NCI-H345 (cell line): ENCODE measurements at places on chromosomes 12 and 14.

- no peak for DNase-seq
Measured at GRCh38 chr12:122058549-122059149, 19.9 kb upstream of the MLXIP start.

DNA sequence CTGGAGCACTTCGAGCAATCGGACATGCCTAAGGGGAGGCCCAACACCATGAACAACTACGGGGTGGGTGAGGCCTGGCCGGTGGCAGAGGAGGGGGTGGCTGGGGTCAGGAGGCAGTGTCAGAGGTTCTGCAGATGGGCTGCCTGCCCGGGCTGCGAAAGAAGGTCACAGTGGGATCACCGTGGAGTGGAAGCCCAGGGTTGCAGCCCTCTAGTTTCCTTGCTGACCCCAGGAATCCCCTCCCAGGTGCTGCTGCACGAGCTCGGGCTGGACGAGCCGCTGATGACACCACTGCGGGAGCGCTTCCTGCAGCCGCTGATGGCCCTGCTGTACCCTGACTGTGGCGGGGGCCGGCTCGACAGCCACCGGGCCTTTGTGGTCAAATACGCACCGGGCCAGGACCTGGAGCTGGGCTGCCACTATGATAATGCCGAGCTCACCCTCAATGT lies 1.9 kb upstream of the ARL6IP4 start:
- DNase-seq, result no peak

DNA sequence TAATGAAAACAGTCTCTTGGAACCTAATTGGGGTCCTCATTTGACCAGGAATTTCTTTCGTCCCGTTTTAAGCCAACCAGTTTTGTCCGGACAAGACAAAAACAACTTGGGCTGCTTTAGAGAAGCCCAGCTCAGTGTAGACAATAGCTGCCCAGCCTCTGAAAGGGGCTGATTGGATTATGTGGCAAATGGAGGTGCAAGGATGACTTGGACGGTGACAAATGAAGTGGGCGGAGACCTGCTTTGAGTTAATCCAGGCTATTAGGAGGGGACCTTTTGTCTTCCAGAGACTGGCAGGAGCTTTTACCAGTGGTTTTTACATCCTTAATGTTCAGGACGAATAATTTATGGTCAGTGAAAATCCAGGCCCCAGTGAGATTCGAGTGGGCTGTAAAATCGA lies 4.8 kb downstream of the MEG3 start:
- DNase-seq, result no peak

DNA sequence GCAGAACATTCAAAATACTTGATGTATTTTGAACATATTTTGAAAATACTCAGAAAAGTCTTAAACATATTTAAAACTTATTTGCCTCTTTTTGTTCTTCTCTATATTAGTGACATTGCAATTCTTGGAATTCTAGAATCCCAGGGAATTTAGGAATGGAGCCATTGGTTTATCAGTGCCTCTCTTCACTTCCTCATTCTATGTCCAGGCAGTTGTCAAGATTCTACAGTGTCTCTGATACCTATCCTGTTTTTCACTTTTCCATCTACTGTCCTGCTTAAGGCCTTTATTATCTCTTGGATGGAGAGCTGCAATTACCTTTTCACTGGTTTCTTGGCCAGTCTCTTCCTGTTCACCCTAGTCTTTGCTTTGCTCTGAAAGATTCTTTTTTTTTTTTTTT lies 144.6 kb downstream of the TTLL5 start:
- DNase-seq, result no peak

DNA sequence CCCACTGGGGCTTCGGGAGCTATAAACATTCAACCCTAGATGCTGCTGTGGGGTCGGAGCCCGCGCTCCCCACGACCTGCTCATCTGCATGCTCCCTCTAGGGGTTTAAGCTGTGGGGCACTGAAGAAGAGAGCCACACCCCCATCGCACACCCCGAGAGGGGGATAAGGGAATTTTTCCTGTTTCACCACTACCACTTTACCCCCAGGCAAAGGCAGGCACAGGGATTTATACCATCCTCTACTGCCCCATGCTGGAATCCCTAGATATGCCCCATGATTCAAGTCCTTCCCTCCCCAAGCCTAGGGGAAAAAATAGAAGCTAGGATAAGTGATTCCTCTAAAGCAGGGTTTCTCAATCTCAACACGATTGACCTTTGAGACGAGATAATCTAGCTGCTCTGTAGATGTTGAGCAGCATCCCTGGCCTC lies 59.9 kb upstream of the CCDC60 start:
- no peak for DNase-seq

DNA sequence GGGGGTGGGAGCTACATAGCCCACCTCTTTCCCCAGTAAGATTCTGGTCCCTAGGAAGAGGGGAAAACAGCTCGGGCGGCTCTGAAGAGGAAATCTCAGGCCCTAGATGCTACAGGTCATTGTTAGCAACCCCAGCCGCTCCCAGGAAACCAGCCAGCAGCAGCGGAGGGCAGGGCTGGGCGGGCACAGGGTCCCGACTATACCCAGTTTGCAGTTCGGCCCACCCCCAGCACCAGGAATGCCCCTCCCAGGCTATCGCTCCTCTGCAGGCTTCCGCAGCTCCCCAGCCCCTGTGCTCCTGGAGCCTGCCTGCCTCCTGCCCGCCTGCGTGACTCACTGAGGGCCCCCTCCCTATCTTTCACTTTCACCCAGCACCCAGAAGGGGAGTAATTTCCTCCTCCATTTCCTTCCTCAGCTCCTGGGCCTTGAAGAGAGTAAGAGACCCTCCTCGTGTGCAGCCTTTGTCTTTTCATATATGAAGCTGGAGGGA lies 27.2 kb upstream of the PNMA1 start:
- no peak for DNase-seq

DNA sequence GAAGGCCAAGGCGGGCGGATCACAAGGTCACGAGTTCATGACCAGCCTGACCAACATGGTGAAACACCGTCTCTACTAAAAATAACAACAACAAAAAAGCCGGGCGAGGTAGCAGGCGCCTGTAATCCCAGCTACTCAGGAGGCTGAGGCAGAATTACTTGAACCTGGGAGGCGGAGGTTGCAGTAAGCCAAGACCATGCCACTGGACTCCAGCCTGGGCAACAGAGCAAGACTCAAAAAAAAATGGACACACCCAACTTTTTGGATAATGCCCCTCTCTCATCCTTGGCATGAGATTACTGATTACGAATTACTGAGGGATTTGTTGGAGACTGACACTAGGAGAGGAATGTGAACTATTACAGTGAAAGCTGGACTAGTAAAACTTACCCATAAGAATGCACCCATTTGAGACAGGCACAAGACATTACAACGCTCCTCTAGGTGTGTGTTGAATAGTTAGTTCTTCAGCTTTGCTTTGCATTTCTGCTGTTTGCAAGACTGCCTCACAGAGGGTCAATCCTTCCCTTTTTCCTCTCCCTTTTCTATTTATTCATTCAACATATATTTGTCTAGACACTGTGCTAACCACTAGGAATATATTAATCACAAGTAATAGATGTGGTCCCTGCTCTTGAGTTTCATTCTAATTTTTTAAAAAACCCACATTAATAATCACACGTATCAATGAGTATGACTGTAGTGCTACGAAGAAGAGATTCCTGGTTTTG lies 46.0 kb upstream of the OR5AU1 start:
- no peak for DNase-seq

- no peak for DNase-seq
Measured at GRCh38 chr12:20950248-20950647, 139.7 kb downstream of the SLCO1B3 start.

DNA sequence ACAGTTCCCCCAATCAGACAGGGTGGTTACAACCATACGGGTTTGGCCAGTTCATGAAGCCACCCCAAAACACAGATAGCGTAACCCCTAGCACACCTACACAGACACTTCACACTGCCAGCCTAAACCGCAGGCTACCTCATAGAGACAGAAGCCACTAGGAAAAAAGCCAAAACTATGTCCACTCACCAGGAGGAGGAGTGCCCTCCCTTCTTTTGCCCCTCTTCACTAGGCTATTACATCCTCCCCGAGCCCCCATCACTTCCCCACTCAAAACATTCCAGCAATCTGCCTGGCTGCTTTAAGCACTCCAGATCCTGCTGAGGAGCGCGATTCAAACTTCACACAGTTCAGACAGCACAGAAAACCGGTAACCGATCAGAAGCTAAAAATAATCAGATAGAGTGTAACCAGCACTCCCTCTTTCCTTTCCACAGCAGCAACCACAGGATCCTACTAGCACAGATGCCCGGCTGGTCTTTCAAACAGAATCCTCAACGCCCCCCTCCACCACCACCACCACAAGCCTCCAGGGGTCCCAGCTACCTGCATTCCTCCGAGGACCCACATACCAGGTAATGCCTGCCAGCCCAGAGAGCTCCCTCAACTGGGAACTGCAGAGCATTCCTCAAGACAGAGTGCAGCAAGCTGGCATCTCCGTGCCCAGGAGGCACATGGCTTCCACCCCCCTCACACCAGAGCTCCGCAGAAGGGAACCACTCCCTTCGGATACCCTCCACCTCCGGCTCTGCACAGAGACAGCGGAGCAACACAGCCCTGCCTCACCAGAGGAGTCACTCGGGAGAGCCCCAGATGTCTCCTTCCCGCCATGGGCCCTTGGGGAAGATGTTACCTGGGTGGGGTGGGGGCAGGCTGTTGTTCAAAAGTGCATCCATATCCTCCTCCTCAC lies 1.5 kb downstream of the CHD4 start:
- DNase-seq, result no peak

DNA sequence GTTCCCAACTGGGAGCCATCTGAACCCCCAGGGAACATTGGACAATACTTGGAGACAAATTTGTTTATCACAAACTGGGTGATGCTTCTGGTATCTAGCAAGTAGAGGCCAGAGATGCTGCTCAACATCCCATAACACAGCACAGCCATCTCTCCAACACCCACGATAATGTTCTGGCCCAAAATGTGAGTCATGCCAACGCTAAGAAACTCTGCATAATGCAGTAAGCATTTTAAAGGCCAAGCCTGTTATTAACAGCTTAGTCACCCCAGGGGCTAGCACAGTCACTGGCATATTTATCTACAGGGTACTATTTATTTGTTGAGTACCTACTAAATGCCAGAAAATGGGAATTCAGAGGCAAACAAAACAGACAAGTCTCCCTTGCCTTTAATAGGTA lies 873.1 kb upstream of the TMEM132C start:
- no peak for DNase-seq

DNA sequence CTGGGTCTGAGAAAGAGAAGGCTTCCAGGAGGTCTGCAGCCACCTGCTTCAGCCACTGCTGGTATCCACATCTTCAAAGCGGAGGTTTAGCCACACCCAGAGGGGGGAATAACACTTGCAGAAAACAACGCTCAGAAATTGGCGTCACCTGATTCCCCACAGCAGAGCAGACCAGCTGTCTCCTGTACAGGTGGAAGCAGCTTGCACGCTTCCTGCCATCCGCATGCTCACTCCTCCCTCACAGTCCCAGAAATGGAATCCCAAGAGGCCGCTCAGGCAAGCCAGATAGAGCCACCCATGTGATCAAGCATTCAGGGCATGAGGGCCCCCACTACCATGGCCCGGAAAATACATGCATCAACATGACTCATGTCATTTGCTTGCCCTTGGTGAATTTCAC lies 112.2 kb upstream of the DIO3 start:
- no peak for DNase-seq

DNA sequence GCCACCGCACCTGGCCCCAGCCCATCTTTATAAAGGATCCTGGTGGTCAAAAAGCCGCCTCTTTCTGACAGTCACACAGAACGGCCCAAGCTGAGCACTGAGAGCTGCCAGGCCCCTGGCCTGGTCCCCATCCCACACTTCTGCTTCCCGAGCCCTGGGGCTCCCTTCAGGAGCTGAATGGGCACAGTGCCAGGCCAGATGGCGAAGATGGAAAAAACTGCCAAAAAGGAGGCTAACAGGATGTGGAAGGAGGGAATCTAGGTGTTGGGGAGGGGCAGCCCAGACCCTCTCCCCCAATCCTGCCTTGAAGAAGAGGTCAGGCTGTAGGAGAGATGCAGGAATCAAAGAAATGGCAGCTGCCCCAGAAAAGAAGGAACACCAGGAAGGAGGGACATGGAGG lies 5.0 kb downstream of the LPAR5 start:
- no peak for DNase-seq
